Effector CD4-positive, alpha-beta T cell (primary cell): ENCODE measurements at places on chromosomes 7 and 10.

DNA sequence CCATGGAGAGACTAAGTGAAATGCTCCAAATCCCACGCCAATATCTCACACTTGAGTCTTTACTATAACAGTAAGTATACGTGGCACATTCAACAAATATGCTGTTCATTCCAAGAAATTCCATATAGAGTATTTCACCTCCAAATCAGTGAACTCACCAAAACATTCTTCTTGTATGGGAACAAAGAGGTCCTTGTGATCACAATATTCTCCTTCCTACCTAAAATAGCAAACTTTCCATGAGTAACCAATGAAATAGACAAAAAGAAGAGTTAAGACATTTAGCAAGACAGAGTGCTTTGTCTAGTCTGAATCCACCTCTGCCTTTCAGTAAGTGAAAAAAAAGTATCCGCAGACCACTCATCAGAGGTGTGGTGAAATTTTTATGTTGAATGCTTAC, 77.3 kb upstream of the NXPH1 start:
- no peak for DNase-seq

DNA sequence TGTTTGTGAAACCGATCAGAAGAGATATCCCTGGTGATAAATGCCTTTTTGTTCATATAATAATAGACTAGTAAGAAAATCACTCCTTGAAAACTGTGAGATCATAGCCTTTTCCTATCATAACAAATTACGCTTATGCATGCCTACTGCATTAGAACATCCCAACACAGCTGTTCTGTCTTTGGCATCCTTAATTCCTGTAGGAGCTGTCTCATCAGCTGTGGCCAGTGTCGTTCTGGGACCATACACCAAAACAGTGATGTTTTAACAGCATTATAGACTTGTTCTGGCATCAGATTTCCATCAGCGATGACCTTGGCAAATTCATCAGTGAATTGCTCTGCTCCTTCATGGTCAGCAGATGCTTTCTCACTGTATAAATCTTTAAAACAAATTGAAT, 423.6 kb upstream of the LRGUK start:
- no peak for DNase-seq

GRCh38 chr10:67476201-67476600, 219.8 kb downstream of the CTNNA3 start:
- no peak for DNase-seq

- DNase-seq = peak; percentile 91
Observed at GRCh38 chr10:103678178-103678526, 177.2 kb downstream of the SH3PXD2A start.

- no peak for DNase-seq
Observed at GRCh38 chr10:1157615-1157933, 101.4 kb downstream of the WDR37 start.

GRCh38 chr10:32938554-32939061, 19.4 kb downstream of the ITGB1 start:
- no peak for DNase-seq

- DNase-seq = no peak
Observed at GRCh38 chr7:140526787-140527664, 47.7 kb upstream of the MKRN1 start.

DNA sequence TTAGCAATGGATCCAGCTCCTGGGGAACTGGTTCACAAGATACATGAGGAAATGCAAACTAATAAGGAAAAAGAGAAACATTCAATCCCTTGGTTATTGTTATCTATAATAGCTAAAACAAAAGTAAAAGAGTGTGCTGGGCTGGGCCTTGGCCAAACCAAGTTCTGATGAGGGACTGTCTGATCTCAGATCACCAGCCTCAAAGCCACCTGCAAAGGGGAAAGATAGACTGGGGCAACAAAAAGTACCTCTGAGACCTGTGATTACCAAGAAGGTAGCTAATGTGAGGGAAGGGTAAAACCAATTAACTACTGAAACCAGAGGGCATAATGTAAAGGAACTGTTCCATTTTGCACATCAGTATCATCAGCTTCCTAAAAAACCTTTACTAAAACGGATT, 51.2 kb downstream of the HTR7 start:
- no peak for DNase-seq

GRCh38 chr7:617614-618538, 98.2 kb upstream of the PDGFA start:
- DNase-seq = no peak

DNA sequence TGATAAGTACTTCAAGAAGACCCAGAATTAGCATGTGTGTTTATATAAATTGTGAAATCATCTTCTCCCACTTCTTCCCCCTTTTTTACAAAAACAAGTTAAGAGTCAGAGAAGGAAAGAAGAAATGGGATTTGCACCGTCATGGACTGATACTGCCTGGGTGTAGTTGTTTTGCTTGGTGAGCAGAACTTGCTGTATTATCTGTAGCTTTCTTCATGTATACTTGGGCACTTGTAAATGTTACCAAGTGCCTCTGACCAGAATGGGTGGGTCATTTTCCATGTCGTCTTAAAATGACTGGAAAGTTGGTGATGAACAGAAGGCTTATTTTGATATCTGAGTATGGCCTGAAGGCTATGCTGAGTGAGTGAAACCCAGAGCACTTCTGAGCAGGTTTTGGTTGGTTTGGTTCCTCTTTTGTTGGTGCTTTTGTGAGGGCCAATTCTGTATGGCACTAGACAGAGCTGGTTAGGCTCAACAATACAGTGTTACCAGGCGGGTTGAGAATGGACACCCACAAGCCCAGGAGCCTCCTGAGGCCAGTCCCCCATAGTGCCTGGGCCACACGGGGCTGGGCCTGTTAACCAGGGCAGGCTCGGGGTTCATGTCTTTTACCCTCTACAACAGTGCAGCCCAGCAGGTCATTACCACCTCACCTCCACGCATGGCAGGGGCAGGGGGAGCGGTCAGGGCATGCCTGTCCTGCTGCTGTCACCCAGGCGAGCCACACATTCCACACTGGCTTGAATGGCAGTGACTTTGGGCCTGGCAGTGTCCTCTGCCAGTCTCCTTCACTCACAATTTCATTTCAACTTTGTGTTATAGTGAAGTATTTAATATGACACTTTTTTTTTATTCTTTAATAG, 115.1 kb downstream of the CCNY start:
- no peak for DNase-seq

DNA sequence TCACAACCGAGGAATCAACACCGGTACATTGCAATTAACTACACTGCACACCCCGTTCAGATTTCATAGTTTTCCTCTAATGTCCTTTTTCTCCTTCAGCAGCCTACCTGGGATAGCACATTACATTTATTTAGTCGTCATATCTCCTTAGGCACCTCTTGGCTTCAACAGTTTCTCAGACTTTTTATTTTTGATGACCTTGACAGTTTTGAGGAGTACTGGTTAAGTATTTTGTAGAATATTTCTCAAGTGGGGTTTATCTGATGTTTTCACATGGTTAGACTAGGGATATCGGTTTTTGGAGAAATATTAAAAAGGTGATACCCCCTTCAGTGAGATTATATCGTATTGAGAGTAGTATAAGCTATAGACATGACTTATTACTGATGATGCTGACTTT, 87.0 kb upstream of the GLCCI1 start:
- no peak for DNase-seq

DNA sequence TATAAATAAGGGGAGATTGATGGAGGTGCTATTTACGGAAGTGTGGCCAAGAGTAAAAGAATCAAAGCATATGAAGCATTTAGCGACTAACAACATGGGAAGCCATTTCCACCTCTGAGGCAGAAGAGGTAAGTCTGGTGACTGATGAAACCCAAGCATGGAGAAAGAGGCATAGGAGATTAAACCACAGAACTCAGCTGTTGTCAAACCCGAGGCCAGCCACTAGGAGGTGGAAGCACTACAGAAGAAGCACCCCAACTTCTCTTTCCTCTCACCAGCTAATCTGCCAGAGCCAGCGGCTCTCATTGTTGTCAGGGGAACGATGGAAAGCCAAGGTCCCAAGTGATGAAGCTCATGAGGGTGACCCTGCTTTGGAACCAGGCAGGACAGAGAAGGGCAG, 19.6 kb upstream of the CNTNAP2 start:
- no peak for DNase-seq

- no peak for DNase-seq
Observed at GRCh38 chr10:78170026-78170475, 136.4 kb downstream of the RPS24 start.
